Daoy (cell line): ENCODE measurements at places on chromosomes 2 and 18. TPM values are rescaled to one million over a fixed set of nuclear protein-coding genes. Genes with fewer than 3 reads are reported as not detected.

Gene MAPRE3
- total RNA-seq, result 4.6 and 6.6 TPM in 2 replicates

Gene AMER3
- total RNA-seq, result not detected in 2 replicates

Gene NYAP2
- total RNA-seq, result not detected in 2 replicates

Gene GALNT13
- total RNA-seq, result not detected in 2 replicates

Gene NAGK
- 51.9 and 65.8 TPM in 2 replicates for total RNA-seq

Gene PID1
- 6.1 and 7.2 TPM in 2 replicates for total RNA-seq

Gene STK17B
- total RNA-seq, result 43.4 and 47.7 TPM in 2 replicates

Gene BIRC6
- total RNA-seq, result 44.8 and 63.6 TPM in 2 replicates

Gene CD8B2
- not detected in 2 replicates for total RNA-seq

Gene INPP5D
- not detected in 2 replicates for total RNA-seq

Gene FLACC1
- total RNA-seq, result not detected in 2 replicates

Gene SESTD1
- 16.6 and 18.8 TPM in 2 replicates for total RNA-seq

Gene IWS1
- 54.6 and 98.3 TPM in 2 replicates for total RNA-seq

Gene APOB
- total RNA-seq, result not detected in 2 replicates

Gene TSPYL6
- not detected in 2 replicates for total RNA-seq

Gene CYTIP
- 3.1 and 5.9 TPM in 2 replicates for total RNA-seq

Gene ABCG5
- total RNA-seq, result not detected in 2 replicates

Gene REG3G
- not detected in 2 replicates for total RNA-seq

Gene GAD1
- 8.6 and 11.7 TPM in 2 replicates for total RNA-seq

Gene C2orf78
- total RNA-seq, result under 0.01 TPM in 1 of 2 replicates, not detected in the other

Gene VRK2
- total RNA-seq, result 24.1 and 24.3 TPM in 2 replicates

Gene NRP2
- total RNA-seq, result 108 and 115 TPM in 2 replicates

Gene DRC1
- total RNA-seq, result not detected in 2 replicates

Gene UGT1A6
- 1.1 TPM in 1 of 2 replicates, not detected in the other for total RNA-seq

Gene FBXO15
- 0.63 and 0.91 TPM in 2 replicates for total RNA-seq
